Fibroblast of skin of scalp (primary cell): ENCODE measurements at places on chromosomes 11 and 22.

GRCh38 chr22:32583074-32583682 is 108.6 kb downstream of the FBXO7 start:
- no peak for DNase-seq

GRCh38 chr11:19101796-19102520 is 15.0 kb upstream of the ZDHHC13 start:
- no peak for DNase-seq

GRCh38 chr11:7672960-7673723 is at the start of gene CYB5R2:
TSS of gene CYB5R2 (minus strand) at chr11:7673500. CDS start at chr11:7672825, 675 bp downstream.
- DNase-seq, result peak; percentile 65

- DNase-seq, result no peak
These were observed 7.8 kb upstream of the TMA7B start for GRCh38 chr22:39952347-39952746.

- peak; percentile 34 for DNase-seq
These were observed 13.6 kb downstream of the FJX1 start for GRCh38 chr11:35631891-35632290.

DNA sequence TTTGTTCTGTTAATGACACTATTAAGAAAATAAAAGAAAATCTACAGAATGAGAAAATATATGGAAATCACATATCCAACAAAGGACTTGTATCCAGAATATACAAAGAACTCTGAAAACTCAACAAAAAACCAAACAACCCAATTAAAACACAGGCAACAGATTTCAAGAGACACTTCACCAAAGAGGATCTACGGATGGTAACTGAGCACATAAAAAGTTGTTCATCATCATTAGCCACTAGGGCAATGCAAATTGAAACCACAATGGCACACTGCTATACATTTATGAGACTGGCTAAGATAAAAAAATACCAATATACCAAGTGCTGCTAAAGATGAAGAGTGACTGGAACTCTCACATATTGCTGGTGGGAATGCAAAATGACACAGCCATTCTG is 34.5 kb upstream of the SLC25A1 start:
- DNase-seq, result no peak

DNA sequence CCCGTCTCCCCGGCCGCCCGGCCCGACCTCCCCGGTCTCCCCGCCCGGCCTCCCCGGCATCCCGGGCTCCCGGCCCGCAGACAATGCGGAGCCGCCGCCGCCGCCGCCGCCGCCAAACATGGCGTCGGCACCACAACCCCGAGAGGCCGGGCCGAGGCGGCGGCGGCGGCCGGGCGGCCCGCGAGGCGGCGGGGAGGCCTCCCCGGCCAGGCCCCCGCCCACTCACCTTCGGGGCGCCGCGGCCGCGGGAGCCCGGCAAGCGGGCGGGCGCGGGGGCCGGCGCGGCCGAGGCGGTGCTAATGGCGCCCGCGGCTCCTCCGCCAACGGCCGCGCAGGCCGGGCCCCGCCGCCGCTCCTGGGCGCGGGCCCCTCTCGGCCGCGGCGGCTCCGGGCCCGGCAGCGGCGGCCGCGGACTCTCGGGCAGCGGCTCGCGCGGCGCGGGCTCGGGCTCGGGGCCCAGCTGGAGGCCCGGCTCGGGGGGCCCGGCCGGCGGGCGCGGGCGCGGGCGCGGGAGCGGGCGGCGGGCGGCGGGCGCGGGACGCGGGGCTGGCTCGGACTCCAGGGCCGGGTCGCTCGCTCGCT is 311 bp downstream of the BRD1 start:
- DNase-seq, result peak; percentile 32

GRCh38 chr11:60859616-60860250 is 4.0 kb upstream of the PTGDR2 start:
- no peak for DNase-seq

- DNase-seq, result no peak
These were observed 21.5 kb upstream of the CECR2 start for GRCh38 chr22:17347724-17348123.

DNA sequence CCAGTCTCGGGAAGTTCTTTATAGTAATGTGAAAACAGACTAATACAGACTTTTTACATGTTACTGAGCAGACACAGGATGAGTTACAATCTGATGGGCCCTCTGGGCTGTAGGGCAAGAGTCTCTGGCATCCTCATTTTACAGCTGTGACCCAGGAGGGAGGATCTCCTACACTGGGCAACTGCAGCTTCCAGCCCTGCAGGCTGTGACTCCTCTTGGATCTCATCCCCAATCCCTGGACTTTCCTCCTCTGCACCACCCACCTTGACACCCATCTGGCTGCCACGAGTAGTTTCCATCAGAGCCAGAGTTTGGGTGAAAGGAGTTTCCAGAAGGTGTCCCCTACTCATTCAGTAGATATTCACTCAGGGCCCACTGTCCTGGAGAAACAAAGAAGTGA is 48.9 kb upstream of the MYEOV start:
- DNase-seq, result no peak

GRCh38 chr11:12435264-12435663 is 57.9 kb downstream of the PARVA start:
- no peak for DNase-seq

- no peak for DNase-seq
These were observed 385.6 kb downstream of the CNTN5 start for GRCh38 chr11:99406345-99406744.

- DNase-seq, result peak; percentile 68
These were observed 39.7 kb downstream of the DEUP1 start for GRCh38 chr11:93370260-93370659.

- DNase-seq, result peak; percentile 57
These were observed 73.0 kb downstream of the CYB5R2 start for GRCh38 chr11:7600205-7600775.

GRCh38 chr22:40270748-40271373 is 75.4 kb upstream of the ADSL start:
- DNase-seq, result no peak

GRCh38 chr22:45130891-45131290 is 32.8 kb upstream of the NUP50 start:
- DNase-seq, result no peak

DNA sequence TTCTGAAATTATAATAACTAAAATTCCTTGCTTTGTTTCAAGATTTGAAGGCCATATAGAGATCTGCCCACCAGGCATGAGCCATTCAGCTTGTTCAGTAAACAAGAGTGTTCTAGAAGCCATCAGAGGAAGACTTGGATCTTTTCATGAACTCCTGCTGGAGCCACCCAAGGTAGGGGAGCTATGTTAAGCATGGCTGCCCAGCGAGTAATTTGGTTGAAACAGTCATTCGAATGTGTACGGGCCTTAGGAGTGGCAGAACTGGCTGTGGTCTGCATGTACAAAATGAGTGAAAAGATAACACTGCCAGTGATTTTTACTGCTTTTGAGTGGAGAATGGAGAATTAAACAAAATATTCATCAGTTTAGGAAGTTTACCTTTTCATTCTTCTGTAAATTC is 103.7 kb downstream of the PPP6R3 start:
- DNase-seq, result no peak

GRCh38 chr11:44621140-44621681 is 55.7 kb downstream of the CD82 start:
- peak; percentile 68 for DNase-seq

DNA sequence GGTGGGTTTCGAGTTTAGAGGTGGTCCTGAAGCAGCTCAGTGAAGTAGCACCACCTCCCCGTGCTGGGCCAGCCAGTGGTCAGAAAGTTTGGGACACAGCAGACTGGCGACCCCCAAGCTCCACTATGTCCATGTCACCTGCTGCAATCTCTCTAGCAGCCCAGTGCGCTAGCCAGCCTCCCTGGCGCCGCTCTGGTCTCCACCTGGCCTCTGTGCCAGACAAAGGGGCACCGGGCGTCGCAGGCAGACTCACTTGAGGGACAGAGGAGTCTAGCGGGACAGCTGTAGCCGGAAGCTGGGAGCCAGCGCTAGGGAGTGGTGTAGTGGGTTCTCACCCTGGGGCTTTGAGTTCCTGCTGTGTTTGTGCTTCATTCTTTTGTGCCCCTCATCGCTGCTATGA is 25.5 kb downstream of the MYBPC3 start:
- no peak for DNase-seq

DNA sequence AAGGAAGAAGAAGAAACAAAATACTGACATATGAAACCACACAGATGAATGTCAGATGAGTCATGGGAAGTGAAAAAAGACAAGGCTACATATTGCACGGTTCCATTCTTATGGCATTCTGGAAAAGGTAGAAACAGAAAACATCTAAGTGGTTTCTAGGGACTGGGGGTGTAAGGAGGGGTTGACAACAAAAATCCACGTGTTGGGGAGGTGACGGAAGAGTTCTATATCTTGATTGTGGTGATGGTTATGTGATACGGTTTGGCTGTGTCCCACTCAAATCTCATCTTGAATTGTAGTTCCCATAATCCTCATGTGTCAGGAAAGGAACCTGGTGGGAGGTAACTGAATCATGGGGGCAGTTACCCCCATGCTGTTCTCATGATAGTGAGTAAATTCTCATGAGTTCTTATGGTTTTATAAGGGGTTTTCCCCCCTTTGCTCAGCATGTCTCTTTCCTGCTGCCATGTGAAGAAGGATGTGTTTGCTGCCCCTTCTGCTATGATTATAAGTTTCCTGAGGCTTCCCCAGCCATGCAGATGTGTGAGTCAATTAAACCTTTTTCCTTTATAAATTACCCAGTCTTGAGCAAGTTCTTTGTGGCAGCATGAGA is 6.4 kb upstream of the ARFGAP3 start:
- DNase-seq, result peak; percentile 82

DNA sequence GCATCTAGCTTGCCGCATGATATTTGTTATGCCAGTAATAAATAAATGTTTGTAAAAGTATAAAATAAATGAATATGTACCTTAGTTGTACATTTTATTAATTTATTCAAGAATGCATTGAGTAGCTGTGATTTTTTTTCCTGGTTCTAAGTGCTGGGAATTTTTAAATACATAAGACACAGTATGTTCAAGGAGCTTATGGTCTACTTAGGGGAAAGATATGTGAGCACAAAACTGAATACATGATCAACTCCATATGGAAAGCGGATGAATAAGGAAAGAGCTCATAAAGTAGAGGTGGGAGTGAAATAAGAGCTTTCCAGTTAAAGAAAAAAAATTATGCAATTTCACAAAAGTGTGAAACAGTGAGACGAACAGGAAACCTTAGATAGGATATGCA is 944.2 kb upstream of the CCDC90B start:
- no peak for DNase-seq

DNA sequence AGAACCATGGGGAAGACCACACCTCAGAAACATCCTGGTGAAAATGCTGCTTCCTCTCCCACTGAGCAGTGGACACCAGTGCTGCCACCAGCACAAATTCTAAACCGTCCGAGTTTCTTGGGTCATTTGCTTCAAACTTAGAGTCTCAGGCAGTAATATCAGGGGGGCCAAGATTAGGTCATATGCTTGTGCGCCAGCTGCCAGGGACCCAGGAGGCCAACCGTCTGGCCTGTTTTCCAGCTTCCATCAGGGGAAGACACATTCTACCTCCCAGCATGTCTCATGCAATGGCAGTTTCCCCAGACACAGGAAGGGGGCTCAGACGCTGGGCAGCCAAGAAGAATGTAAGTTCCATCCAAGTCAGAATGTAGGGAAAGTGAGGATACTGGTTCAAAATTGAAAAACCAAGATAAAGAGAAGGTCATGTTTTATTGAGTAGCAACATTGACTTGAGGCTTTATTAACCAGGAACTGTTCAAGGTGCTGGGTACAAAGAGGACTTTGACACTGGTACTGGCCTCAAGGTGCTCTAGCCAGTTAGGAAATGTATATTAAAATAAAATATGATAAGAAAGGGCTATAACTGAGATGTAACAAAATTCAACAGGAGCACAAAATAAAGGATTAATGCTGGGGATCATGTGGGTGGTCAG is 59.7 kb upstream of the EED start:
- no peak for DNase-seq

DNA sequence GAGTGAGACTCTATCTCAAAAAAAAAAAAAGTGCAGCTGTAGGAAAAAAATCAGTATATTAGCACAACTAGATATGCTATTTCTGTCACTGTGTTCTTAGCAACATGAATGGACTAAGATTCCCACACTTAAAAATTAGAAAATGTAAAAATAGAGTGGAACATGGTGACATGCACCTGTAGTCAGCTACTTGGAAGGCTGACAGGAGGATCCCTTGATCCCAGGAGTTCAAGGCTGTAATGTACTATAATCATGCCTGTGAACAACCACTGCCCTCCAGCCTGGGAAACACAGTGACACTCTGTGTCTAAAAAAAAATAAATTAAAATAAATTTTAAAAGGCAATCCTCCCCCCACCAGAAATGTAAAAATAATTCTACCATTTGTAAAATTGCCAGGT is 29.8 kb downstream of the PICALM start:
- no peak for DNase-seq

DNA sequence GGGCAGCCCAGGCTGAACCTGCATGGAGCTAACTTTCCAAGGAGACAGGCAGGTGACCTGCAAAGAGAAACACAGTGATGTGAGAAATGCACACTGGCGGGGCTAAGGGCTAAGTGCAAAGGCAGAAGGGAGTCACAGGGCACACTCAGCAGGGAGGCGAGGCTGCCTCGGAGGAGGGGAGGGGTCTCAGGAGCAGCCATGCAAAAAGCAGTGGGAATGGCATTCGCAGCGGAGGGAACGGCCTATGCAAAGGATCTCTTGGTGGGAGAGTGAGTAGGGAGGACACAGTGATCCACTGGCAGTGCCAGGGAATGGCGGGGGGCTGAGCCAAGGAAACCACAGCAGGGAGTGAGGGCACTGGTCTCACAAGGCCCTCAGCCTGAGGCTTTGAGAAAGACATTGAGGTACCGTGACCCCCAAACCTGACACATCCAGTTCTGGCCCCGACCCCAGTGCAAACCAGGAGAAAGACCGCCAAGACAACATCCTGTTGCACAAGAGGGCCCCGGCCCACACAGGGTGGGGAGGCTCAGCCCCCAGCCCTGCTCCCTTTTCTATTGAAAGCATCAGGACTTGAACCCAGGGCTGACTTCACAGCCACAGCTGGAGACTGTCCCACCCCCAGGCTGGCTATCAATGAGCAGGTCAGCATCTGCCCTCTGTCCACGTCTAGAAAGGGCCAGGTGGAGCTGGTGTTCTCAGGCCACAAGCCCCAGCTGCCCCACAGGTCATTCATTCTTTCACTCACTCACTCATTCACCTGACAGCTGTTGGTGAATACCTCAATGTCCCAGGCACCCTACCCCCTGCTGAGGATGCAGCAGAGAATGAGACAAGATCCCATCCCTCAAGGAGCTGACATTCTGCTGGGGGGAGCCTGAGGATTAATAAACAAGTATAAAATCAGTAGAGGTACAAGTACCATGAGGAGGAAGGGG is 50.7 kb downstream of the IGLL1 start:
- DNase-seq, result no peak

DNA sequence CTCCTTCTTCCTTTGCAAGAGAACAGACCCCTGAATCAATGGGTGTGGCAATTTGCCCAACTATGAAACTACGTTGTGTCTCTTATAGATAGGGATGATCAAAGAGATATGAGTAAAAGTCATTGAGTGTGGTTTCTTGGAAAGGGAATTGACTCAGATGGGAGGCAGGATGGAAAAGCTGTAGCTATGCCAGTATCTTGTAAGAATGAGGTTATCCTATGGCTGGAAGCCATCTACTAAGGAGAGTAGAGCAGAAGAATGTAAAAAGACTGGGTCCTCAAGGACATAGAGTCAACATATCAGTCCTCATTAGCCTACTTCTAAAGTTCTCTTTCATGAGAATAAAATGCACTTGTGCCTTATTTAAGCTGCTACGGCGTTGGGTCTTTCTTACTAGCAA is 78.9 kb upstream of the POU2AF2 start:
- DNase-seq, result no peak
